ENCODE measurements at places on chromosomes 1 and 21.

- DNase-seq = peak; percentile 81
Observed at GRCh38 chr1:8858112-8858668, 20.3 kb downstream of the ENO1 start.

GRCh38 chr1:154403261-154403943 is 1.7 kb upstream of the IL6R start:
- DNase-seq = no peak

GRCh38 chr1:176531921-176532897 is 69.2 kb downstream of the PAPPA2 start:
- no peak for DNase-seq

DNA sequence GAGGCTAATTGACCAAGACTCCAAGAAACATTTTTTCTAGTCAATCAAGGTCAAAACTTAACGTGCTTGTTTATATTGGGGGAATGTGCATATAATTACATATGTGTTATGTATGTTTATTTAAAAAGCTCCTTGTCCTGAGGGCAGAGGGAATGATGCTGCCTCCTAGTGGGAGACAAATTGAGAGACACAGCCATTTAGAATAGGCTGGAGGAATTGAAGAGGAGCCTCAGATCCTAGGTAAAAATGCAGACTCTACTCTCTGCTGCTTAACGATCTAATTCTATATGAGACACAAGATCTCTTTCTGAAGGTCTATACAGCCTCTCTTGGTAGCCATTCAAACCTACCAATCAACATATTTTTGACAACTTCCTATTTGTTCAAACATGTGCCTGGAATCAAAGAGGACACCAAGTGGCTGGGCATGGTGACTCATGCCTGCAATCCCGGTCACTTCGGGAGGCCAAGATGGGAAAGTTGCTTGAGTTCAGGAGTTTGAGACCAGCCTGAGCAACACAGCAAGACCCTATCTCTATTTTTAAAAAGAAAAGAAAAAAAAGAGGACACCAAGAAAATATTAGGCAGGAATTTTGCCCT is 136.6 kb upstream of the ZNF648 start:
- DNase-seq = peak; percentile 49

DNA sequence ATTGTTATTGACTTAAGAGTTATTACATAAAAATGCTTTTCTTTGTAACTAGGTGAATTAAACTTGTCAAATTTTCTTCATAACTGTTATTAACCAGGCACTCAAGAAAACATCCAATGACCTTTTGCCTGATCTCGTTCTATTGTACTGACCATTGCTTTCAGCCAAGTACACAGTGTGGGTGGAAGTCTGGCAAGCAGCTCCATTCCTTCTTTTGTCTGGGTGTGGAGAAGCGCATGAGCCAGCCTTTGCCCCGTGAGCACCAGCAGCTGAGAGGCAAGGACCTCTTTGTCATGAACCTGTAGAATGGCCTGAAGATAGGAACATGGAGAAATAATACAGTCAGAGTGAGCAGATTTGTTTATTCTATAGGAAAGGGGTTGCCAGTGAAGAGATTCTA is 57.5 kb downstream of the IARS2 start:
- DNase-seq = peak; percentile 80

GRCh38 chr1:193079187-193079586 is 19.8 kb downstream of the RO60 start:
- peak; percentile 22 for DNase-seq
